Activated naive CD8-positive, alpha-beta T cell treated with anti-CD3 and anti-CD28 coated beads, Interleukin-2, amount 10 ng/mL, durations not matched to agents 7 days and 5 days (primary cell): ENCODE measurements at places on chromosomes 2 and 18. TPM values are rescaled to one million over a fixed set of nuclear protein-coding genes. Genes with fewer than 3 reads are reported as not detected.

Gene PREPL
- total RNA-seq: 30.6 TPM

Gene SULT1C4
- not detected for total RNA-seq

Gene KCNIP3
- total RNA-seq: not detected

Gene ZNG1B
- 35.3 TPM for total RNA-seq

Gene RNMT
- 40.7 TPM for total RNA-seq

Gene OTOS
- not detected for total RNA-seq

Gene ZBTB7C
- not detected for total RNA-seq

Gene FABP1
- total RNA-seq: not detected

Gene EN1
- not detected for total RNA-seq

Gene POTEC
- total RNA-seq: not detected

Gene KLHL41
- not detected for total RNA-seq

Gene TCF7L1
- not detected for total RNA-seq

Gene SLC40A1
- total RNA-seq: 4.1 TPM

Gene MEMO1
- total RNA-seq: 43.5 TPM

Gene SERPINB12
- total RNA-seq: not detected

Gene CAPN13
- total RNA-seq: not detected

Gene ANKRD53
- 0.33 TPM for total RNA-seq

Gene SLC66A2
- 29.0 TPM for total RNA-seq
